ENCODE measurements at places on chromosomes 4 and X.

DNA sequence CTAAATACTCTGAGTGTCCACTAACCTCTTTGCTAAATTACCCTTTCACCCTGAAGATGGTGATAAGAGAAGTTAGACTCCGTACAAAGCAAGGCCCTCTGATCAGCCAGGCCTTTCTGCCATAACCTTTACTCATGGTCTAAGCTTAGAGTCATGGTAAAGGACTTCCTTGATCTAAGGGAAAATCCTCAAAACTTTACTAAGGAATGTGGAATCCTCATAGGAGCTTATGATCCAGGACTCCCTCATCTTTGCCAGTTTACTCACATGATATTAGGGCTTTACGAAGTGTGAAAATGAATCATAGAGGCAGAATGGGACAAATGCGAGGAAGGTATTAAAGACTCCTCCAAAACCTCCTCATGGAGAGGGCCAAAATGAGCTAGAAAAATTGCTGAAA lies 7.9 kb upstream of the FAM13A start:
- no peak for DNase-seq

GRCh38 chr4:17085416-17085815 lies 187.0 kb upstream of the LDB2 start:
- DNase-seq, result no peak

DNA sequence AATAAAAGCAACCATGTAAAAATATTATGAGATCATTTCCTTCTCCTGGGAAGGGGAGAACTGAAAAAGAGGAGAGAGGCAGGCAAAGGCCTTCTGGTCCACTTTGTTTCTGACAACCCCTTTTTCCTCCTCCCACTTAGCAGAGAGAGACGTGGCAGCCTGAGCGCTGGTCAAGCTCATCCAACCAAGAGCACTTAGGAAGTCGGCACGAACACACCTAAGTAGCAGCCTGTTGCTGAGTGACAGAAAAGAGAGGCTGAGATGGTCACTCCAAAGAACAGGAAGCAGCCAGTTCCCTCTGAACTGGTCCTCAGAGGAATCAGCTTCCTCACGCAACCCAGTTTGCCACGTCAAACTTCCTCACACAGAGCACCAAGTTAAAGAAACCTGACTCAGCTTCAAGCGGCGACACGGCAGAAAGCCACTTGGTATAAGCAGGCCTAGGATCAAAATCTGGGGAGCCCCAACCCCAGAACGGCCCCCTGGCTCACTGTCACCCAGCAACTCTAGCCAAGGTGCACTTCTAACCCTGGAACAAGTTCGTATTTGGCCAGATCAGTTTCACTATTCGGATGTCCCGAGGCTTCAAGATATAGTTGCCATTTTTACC lies 861 bp downstream of the SEC24D start:
- DNase-seq, result peak; percentile 70

GRCh38 chrX:7815166-7815805 lies 27.7 kb upstream of the VCX start:
- no peak for DNase-seq

- no peak for DNase-seq
These were observed 8.0 kb upstream of the BANK1 start for GRCh38 chr4:101782546-101782945.

GRCh38 chr4:117063961-117064696 lies 21.2 kb downstream of the TRAM1L1 start:
- DNase-seq, result no peak

GRCh38 chrX:72604705-72605104 lies 32.1 kb upstream of the HDAC8 start:
- no peak for DNase-seq

GRCh38 chr4:79074040-79074439 lies 134.8 kb upstream of the PAQR3 start:
- no peak for DNase-seq

DNA sequence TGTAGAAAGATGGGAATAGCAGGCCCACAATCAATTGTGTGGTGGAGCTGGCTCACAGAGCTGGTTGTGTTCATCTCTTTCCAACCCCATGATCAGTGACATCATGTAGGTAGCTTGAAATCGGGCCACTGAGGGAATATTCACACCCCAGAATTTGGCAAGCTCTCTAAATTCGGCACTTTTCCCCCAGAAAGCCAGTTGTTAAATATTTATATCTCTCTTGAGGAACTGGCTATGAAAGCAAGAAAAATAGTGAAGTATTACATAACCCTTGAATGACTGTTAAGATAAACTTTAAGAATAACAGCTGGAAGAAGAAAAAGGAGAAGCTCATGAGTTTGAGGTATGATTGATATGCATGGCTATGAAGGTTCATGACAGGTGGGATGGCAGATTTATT lies 38.9 kb downstream of the GPRIN3 start:
- no peak for DNase-seq

DNA sequence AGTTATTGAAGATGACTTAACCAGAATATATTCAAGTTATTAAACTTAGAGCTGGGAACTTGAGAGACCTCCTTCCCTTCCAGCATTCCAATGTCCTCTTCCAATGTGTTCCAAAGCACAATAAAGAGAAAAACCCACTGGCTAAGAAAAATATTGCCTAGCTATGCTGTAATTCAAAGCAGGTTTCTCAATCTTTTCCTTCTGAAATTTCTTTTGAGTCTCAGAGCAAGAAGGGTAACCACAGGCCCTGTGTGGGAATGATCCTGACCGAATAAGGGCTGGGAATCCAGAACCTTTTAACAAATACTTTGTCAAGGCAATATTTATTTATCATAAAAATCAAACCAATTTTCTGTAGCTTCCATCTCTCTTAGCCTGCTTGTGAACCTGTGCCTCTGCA lies 150.7 kb upstream of the SFRP2 start:
- DNase-seq, result no peak

DNA sequence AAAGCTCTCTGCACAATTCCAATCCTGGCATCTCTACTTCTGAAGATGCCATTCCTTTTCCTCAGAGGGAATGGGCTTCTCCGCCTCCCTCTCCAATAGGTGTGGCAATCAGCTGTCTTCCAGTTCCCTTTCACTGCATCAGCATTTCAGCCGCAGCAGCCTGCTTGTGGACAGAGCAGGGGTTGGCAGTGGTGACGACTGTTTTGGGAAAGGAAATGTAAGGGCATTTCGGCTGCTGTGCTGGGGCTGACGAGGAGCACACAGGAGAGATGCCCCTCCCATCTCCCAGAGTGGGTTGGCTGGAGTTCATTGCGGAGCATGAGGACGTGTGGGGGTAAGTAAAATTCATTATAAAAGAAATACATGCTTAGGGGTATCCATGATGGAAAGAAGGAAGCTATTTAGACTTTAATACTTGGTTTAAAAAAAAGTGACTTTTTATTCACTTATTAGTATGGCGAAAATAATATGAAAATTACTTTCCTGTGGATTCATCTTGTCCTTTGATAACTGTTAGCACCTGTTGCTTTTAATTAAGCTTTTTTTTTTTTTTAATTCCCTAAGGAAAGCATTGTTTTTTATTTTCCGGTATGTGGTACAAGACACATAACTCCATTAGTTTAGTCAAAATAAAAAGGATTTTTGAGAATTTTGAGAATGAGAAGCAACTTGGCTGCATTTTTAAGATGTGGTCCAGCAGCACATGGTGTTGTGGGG lies at the start of gene LIMCH1:
Gene LIMCH1, plus strand, starts transcription at position 141 of the 717 bp plus-strand sequence. CDS start 67,839 bp downstream, outside the sequence.
- DNase-seq, result no peak

- DNase-seq, result no peak
These were observed 219.5 kb downstream of the TMEM47 start for GRCh38 chrX:34437586-34437985.
